ENCODE measurements at places on chromosomes 7 and 10.

- DNase-seq, result no peak
These were observed 64.1 kb downstream of the CFAP58 start for GRCh38 chr10:104417637-104418292.

- DNase-seq, result no peak
These were observed at the start of gene KNDC1 for GRCh38 chr10:133159950-133160825. Gene KNDC1 (plus strand): TSS chr10:133160219. CDS start chr10:133160468, 249 bp downstream.

DNA sequence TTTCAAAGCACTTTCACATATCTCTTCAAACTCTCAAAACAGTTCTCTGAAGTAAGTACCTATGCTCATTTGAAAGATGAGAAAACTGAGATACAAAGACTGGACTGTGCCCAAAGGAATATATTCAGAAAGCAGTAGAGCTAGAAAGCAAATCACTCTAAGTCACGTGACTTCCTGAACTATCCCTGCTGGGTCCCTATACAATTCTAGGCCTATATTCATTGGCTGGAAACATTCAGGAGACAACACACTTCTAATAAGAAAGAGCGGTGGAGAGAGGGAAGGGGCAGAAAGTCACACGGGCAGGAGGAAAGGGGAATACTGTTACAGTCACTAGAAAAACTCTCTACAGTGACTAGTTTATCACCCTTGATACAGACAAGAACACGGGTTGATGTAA is 140.0 kb downstream of the CHCHD3 start:
- no peak for DNase-seq

GRCh38 chr10:64515970-64516699 is 994.9 kb downstream of the REEP3 start:
- no peak for DNase-seq

GRCh38 chr10:103884681-103885139 is 29.3 kb upstream of the SH3PXD2A start:
- peak; percentile 9 for DNase-seq

DNA sequence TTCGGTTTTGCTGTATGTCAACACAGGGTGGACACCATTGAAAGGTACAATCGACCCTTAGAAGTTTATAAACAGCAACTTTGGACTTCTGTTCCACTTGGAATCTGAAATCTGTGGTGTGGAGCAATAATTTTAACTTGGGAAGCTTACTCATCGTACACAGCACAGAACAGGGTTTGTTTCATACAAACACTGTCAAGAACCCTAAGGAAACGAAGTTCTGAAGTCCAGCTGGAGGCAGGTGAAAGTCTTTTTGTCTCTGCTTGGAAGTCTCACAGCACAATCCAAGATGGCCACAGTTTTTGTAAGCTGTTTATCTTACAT is 31.5 kb downstream of the NMT2 start:
- DNase-seq, result no peak

DNA sequence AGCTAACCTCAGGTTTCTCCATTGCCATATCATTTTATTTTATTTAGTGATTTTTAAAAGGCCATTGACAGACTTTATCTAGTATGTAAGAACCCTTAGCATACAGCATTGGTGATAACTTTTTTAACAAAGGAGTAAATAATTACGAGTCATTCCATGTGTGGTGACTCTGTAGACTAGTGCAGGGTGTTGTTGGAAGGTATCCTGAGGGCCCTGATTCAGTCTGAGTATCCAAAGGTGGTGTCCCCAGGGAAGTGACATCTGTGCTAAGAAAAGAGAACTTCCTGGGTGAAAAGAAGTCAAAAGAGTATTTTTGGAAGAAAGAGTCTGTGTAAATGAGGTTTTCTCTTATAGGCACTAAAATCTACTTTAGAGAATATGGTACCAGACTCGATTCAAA is 308.4 kb downstream of the C7orf25 start:
- no peak for DNase-seq

DNA sequence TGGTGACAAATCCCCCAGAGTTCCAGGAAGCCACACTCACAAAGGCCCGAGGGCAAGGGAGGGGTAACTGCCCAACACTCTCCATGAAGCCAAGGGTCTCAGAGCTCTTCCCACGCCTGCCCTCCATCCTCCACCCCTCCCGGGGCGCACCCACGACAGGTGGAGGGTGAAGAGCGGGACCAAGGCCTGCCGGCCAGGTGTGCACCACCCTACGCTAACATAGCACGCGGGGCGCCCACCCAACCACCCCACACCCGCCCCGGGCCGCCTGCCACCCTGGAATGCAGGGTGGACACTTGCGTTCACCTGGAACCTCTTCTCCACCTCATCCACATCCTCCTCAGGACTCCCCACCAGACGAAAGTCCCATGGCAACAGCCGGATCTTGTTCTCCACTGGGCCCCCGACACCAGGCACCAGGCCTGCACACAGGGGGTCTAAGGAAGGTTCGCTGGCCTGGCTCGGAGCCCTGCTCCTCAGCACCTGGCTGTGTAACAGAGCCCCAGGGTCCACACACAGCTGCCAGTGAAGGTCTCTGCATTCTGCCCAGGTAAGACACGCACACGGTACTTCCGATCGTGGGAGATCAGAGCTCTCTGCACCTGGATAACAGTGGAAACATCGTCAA is 32.7 kb downstream of the MAD1L1 start:
- no peak for DNase-seq

DNA sequence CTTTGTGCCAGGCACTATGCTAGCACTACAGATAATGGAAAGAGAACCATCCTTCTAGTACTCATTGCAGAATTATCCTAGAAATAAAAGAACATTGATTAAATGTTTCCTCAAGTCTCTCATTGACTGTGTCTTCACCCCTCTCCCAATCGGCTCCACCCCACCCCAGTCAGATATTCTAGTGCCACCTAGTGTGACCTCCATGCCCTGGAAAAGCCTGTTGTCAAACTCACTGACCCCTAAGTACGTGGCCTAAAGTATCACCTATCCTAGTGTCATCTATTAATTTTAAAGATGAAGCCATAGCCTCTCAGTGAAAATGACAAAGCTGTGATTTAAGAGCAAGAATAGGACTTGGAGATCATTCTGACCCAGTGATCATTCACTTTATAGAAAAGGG is 26.3 kb downstream of the LGI1 start:
- DNase-seq, result no peak

GRCh38 chr10:89250865-89251408 is 638 bp downstream of the LIPA start:
- DNase-seq, result no peak

DNA sequence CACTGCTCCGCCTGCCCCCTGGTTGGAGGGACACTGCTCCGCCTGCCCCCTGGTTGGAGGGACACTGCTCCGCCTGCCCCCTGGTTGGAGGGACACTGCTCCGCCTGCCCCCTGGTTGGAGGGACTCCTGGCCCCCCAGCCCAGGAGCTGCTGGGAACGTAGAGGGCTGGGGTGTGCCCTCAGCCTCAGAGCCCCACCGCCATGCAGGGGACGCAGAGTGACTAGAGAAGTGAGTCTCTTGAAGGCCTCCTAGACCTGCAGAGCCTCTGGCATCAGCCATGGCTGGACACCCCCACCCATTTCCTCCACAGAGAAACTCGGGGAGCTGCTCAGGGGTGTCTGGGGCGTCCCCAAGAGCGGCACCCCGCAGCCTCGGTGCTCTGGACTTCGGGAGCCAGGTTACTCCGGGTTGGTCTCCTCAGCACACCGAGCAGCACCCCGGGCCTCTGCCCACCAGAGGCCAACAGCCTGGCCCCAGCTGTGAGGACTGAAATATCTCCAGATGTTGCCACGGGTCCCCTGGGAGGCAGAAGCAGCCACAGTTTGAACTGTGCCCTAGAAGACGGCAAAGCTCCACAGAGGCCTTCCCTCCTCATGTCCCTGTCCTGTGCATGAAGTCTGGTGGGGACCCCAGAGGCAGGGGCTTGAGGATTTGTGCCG is 191.9 kb downstream of the ELFN1 start:
- DNase-seq, result no peak

- no peak for DNase-seq
These were observed 324 bp upstream of the TET1 start for GRCh38 chr10:68559841-68560185.

- no peak for DNase-seq
These were observed 142.5 kb downstream of the WDR37 start for GRCh38 chr10:1198453-1199344.

DNA sequence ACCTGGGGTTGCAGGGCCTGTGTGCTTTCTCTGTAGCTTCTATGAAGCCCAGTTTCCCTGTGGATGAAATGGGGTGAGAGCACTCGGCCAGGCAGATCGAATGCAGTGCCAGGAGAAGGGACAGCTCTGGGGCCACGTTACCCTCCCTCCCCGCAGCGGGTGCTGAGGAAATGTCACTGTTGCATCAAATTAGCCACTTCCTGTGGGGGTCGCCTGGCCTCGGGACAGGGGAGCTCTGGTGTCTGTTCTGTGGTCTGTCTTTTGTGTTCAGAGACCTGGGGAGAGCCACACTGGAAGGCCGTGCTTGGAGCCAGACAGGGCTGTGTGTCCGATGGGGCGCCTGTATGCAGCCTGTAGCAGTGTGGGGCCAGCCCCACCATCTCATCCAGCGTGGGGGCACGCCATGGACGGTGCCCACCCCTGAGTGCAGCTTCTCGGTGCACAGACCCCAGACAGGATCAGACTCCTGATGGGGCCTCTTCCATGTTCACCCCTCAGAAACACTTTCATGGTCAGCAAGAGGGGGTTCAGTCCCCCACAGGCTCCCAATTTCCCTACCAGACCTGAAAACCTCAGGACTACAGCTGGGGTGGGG is 13.6 kb downstream of the TTYH3 start:
- peak; percentile 30 for DNase-seq

DNA sequence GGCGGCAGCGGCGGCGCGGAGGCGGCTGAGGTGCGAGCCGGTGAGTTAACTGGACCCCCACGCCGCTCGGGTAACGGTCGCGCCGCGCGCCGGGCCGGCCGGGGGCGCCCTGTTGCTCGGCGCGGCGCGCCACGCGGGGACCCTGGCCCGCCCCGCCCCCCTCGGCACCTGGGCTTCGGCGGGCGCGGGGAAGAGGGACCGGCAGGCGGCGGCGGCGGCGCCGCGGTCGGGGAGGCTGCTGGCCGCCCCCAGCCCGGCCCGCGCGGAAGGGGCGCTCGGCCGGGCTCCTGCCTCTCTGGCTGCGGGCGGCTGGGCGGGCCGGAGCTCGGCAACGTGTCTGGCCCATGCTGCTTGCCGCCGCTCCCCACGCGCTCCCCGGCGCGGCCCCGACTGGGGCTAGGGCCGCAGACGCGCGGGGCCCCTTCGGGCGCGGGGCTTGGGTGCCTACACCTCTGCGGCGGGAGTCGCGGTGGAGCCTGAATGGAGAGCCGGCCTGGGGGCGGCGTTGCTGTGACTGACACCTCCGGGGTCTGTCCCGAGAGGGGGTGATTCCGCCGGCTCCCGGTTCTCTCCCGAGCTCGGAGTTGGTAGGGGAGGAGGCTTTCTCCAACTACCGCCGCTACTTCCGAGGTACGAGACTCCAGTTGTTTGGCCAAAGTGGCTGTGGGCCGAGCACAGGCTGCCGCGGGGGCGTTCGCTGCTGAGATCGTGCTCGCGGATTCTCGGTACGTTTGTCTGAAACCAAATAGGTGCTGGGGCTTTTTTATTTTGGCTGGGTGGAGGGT is 494 bp downstream of the PALS2 start:
- peak; percentile 54 for DNase-seq

- DNase-seq, result no peak
These were observed 34.4 kb downstream of the NRCAM start for GRCh38 chr7:108421720-108422331.

DNA sequence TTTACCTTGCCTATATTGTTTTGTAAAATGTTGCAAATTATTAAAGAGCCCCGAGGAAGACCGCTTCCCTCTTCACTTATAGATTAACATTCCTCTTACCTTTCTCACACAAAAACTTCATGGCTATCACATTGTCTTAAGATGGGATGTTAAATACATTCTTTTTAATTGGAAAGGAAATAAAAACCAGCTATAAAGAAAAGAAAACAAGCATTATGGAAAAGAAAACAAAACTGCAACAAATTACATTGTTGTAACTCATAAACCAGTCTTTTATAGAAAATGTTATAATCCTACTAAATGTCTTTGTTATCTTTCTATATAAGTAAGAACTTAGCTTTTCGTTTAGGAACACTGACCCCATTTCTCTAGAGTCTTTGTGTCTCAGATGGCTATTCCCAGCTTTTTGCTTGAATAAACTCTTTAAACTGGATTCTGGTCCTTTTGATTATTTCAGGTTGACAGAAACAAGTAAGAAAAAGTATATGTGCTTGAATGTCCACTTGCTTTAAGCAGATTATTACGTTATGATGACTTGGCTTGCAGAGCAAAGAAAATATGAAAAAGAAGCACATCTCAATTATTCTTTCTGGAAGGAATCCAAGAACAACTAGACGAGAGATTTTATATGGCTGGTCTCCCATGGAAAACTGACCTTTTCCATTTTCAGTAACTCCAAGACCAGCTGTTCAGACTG is 128.2 kb downstream of the AKR1D1 start:
- no peak for DNase-seq

GRCh38 chr7:30556840-30557239 is 37.8 kb upstream of the GARS1 start:
- DNase-seq, result no peak

DNA sequence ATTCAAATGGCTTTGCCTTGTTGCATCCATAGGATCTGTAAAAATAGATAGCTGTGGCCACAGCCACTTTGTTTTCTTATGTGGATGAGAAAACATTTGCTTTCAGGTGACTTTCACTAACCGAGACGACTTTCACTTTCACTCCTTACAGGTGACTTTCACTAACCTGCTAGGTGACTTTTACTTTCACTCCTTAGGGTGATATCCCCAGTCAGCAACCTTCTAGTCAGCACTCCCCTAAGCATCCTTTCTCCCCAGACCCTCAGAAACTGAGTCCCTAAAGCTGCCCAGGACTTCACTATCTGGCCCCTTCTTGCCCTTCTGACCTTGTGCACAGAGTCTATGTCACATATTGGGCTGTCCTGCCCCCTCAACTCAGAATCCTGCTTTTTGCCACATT is 177.5 kb downstream of the RELN start:
- no peak for DNase-seq

DNA sequence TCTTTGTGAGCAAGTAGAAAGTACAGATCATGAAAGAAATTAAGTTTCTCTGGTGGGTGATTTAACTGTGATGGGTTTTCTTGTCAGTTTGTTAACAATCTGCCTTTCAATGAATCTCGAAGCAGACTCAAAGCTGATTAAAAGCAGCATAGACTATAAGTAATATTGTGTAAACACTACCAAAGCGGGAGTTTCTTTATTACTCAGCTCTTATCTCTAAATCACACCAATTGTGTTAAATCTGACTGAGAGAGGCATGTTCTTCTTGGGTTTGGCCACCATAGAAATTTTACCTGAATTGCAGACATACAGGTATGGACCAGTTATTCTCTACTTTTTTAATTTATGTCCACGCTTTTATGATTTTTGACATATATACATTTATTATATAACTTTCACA is 65.2 kb downstream of the DKK1 start:
- no peak for DNase-seq

All from stimulated activated CD4-positive, alpha-beta T cell treated with anti-CD3 and anti-CD28 coated beads, Interleukin-2, amount 100 ng/mL, for 24 hours (primary cell).